ENCODE measurements at places on chromosomes 7 and 10.
A peak's percentile ranks its signal among the peaks of the same experiment; 100 is the strongest.

DNA sequence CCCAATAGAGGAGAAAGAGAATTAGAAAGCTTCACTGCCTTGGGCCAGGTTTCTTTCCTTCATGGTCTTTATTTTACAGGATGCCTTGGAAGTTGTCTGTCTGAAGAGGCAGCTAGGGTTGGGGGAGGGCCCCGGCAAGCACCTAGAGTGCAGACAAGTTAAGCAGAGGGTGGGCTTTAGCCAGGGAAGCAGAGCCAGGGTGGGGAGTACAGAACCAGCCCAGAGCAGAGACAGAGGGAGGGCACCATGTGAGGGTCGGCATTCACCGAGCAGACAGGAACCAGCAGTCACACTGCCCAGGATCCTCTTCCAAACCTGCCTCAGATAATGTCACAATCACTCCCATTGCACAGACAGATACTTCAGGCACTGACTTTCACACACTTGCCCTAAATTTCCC lies 75.9 kb downstream of the ADARB2 start:
- no peak for DNase-seq

DNA sequence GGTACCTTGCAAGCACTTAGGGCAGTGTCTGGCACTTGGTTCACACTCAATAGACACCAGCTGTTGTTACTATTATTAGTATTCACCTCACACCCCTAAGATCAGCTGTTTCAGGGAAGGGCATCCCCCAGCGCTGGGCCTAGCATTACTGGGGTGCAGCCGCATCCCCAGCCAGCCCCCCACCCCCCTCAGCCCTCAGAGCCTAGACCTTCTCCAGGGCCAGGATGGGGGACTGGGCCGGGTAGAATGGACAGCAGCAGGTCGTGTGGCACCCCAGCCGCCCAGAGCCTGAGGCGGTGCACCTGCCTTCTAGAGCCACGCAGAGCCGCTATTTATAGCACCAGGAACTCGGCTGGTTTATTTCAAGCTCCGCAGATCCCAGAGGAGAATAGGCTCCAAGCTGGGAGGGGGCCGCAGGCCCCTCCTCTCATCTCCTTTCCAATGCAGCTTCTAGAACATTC lies 60.5 kb downstream of the GTF2IRD1 start:
- no peak for DNase-seq

GRCh38 chr7:111690364-111691111 lies 128.2 kb upstream of the IMMP2L start:
- DNase-seq, result no peak

DNA sequence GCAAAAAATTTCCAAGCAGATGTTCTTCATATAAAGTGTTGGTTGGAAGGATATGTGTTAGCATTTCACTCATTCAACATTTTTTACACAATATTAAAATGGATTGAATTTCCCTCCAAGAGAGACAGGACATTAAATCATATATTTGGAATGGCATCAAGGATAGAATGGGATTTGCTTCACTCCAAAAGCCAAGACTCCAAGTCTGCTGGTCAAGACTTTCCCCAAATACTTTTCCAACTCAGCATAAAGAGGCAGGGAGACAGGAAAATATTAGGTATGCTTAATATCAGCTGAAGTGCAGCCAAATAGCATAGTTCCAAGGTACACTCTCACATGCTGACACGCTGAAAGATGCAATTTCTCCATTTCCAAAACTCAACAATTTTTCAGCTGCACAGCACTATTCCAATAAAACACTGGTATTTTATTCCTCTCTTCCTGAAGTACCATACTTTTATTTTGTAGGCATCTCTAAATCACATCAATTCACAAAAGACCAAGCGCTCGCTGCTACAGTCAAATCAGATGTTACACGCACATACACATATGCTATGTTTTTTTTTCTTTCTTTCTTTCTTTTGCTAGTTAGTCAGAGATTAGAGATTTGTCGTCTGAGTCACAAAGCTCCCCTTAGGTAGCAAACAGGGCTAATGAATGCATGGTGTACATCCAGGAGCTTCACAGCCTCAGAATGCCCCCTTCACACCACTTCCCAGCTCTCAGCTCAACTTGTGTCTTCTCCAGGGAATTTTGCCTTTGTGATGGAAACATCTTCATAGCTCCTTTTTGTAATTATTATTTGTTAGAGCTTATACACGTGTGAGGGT lies 1033.8 kb upstream of the AUTS2 start:
- no peak for DNase-seq

DNA sequence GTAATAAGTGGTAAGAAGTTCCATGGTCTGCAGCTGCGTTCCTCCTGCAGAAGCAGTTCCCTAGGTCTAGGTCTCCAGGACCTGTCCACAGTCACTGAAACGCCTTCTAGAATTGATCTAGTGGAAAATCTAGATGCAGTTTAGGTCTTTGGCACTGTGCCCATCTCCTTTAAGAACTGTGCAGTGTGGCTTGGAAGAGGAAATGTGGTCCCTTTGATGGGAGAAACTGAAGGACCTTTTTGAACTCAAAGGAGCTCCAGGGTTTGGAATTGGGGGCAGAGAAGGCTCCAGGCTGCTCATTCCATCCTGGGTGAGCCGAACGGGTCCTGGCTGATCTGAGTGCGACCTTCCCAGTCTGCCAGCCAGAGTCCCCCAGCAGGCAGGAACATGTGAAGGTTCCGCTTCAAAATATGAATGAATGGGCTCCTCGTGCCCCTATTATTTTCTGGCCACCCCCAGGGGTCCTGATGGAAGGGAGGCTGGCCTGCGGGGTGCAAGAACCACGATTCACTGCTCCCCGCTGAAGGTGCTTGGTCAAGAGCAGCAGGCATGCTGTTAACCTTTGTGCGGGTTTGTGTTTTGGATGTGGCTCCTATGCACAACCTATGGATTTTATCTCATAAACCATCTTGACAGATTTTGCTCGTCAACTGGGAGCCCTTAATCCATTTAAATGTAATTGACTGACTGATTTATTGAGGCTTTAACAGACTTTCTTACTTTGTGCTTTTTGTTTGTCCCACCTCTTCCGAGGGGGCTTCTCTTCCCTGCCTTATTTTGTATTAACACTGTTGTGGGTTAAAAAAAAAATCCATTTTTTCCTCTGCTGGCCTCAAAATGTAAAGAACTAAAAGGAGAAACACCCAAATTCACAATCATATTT lies 36.7 kb downstream of the ZNF467 start:
- DNase-seq, result no peak

- DNase-seq, result peak; percentile 43
Observed at GRCh38 chr10:91410638-91411371, 661 bp downstream of the HECTD2 start.

DNA sequence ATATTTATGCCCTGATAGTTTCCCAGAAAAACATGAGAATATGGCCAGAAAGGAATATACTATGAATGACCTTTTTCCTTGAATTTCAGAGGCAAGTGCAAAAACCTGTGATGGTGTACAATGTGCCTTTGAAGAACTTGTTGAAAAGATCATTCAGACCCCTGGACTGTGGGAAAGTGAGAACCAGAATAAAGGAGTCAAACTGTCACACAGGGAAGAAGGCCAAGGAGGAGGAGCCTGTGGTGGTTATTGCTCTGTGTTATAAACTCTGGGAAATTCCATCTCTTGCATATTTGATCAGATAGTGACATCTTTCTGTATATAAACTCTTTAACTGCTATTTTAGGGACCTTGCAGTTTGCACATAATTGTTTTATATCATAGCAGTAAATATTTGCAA lies 33.7 kb downstream of the RAB18 start:
- DNase-seq, result no peak

DNA sequence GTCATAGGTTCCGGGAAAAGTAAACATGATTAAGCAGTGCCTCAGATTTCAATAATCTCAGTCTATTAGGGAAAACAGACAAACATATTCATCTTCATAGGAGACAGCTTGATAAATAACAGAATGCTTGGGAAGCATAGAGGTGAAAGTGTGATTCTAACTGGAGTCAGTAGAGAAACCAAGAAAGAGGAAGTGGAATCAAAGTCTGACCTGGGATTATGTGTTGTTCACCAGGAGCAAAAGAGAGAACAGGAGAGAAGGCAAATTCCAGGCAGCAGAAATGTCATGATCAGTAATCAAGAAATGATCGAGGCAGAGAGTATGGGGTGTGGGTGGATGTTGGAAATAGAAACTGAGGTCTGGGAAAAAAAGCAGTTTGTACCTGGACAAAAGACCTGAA lies 43.7 kb downstream of the DGKB start:
- no peak for DNase-seq

- DNase-seq, result no peak
Observed at GRCh38 chr7:27066148-27066547, 29.7 kb downstream of the HOXA1 start.

- no peak for DNase-seq
Observed at GRCh38 chr10:119189811-119190282, 11.2 kb upstream of the PRDX3 start.

- DNase-seq, result no peak
Observed at GRCh38 chr10:130409931-130410330, 273.7 kb downstream of the GLRX3 start.

- no peak for DNase-seq
Observed at GRCh38 chr10:45408421-45409319, 34.7 kb downstream of the ALOX5 start.

- DNase-seq, result peak; percentile 41
Observed at GRCh38 chr7:100655908-100656674, at the start of gene ACTL6B. Gene ACTL6B, minus strand, starts transcription at chr7:100656448. Its CDS starts 94 bp downstream, at chr7:100656354.

GRCh38 chr10:127977357-127978009 lies 70.6 kb downstream of the PTPRE start:
- DNase-seq, result no peak

DNA sequence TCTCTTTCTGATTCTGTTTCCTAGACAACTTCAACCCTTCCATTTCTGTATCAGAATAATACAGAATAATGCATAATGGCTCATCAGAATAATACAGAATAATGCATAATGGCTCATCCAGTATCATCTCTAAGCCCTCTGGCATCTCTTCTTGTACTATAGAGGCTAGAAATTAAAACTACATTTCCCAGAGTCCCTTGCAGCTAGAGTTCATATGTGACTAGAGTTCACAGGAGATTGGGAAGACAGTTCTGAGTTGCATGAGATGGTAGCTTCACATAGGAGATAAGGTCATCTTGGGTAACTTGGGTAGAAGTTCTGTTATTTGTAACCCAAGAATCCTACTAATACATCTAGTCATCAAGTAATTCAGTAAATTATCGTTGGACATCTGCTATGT lies 122.9 kb upstream of the NRBF2 start:
- no peak for DNase-seq

DNA sequence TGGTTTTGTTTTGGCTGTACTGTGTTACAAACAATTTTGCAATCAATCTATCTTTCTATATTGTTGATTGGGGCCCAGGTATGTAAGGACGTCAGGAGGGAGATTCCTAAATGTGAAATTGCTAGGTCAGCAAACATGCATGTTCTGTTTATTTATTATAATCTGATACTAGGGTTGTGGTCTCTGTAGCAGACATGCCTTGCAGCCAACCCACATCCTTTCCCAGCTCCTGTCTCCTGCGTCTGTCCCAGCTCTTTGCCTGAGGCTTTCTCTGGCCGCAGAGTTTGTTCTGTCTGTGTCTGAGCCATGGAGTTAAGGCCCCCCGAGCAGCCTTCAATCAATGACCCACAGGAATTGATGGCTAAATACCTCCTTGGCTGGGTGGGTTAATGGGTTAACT lies 124.0 kb upstream of the ZEB1 start:
- DNase-seq, result no peak

- DNase-seq, result no peak
Observed at GRCh38 chr10:112507046-112507445, 60.0 kb downstream of the VTI1A start.

DNA sequence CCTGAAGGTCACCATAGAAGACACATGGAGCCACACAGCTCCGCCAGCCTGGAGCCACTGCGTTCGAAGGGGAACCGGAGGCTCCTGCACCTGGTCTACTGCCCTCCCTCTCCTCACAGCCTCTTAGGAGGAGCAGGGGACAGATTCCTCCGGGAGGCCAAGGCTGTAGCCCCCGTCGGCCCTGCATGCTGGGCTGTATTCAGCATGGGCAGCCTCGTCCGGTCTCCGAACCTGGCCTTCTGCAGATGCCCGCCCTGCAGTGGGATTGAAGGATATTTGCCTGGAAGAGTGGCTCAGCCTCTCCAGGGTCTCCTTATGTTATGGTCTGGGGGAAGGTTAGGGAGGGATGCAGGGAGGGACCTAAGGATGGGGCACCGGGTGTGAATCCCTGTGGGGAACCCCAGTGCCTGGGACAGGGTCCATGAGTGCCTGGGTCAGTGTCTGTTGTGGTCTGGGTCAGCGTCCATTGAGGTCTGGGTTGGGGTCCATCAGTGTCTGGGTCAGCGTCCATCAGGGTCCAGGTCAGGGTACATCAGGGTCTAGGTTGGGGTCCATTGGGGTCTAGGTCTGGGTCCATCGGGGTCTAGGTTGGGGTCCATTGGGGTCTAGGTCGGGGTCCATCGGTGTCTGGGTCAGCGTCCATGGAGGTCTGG lies 13.0 kb upstream of the SCART1 start:
- no peak for DNase-seq

DNA sequence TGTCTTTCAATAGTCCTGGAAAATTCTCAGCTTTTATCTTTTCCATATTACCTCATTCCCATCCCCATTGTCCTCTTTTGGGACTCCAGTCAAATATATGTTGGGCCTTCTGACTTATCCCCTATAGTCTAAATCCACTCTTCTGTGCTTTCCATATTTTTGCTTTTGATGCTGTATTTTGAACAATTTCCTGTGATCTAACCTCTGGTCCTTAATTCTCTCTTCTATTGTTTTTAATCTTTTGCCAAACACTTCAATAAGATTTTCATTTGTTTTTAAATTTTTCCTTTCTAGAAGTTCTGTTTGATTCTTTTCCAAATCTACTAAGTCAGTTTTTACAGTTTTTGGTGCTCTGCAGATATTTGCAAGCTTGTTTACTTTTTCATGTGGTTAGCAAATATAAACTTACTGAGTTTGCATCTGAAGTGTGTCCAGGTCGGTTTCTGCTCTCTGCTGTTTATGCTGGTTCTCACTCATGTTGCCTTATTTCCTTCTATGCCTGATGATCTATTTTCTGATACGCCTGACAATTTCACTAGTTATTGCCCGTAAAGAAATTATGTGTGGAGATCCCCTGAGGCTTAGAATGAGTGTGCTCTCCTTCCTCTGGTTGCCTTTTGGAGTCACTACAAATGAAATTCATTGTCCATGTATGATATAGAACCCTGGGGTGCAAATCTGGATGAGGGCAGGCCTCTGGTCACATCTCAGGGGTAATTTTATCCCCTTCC lies 110.4 kb downstream of the RBM20 start:
- DNase-seq, result no peak

GRCh38 chr10:27235706-27236105 lies 4.9 kb downstream of the ACBD5 start:
- DNase-seq, result no peak

DNA sequence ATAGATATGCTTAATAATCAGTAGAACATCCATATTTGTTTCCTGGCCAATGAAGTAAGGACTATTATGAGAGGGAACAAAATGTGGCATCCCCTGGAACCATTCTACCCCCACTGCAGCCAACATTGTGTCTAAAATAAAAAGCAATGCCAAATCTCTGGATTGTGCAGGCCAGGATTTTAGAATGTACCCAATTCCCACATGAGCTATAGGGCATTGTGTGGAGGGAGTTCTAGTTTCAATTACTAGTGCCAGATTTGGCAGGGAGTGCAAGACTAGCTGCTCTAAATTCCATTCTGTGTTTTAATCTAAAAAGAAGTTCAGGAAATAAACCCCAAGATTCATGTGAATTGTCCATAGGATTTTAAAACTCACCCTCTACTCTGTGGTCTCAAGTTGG lies 112.3 kb downstream of the HGF start:
- no peak for DNase-seq

- no peak for DNase-seq
Observed at GRCh38 chr10:19549503-19549902, 266.7 kb upstream of the PLXDC2 start.

GRCh38 chr7:157300369-157300825 lies 36.4 kb upstream of the DNAJB6 start:
- DNase-seq, result no peak
